CD4-positive, alpha-beta T cell (primary cell): ENCODE measurements at places on chromosomes 16 and 17. TPM values are rescaled to one million over a fixed set of nuclear protein-coding genes. Genes with fewer than 3 reads are reported as not detected.

- no peaks in the 10 kb centered on the region for H3K4me1 ChIP-seq
- peaks cover 5% of the 10 kb centered on the region for H3K27me3 ChIP-seq
- no peak overlapping the region for H3K27ac ChIP-seq
- no peak for DNase-seq
- H3K36me3 ChIP-seq, result no peaks in the 10 kb centered on the region
Measured at GRCh38 chr16:86598607-86599565, 20.5 kb downstream of the FOXL1 start.

- no peaks in the 10 kb centered on the region for H3K36me3 ChIP-seq
- H3K4me3 ChIP-seq, result no peak overlapping the region
- peaks cover 30% of the 10 kb centered on the region for H3K27me3 ChIP-seq
- H3K4me1 ChIP-seq, result no peaks in the 10 kb centered on the region
- no peak overlapping the region for H3K27ac ChIP-seq
- no peak for DNase-seq
Measured at GRCh38 chr17:5770441-5771270, 186.3 kb upstream of the NLRP1 start.

DNA sequence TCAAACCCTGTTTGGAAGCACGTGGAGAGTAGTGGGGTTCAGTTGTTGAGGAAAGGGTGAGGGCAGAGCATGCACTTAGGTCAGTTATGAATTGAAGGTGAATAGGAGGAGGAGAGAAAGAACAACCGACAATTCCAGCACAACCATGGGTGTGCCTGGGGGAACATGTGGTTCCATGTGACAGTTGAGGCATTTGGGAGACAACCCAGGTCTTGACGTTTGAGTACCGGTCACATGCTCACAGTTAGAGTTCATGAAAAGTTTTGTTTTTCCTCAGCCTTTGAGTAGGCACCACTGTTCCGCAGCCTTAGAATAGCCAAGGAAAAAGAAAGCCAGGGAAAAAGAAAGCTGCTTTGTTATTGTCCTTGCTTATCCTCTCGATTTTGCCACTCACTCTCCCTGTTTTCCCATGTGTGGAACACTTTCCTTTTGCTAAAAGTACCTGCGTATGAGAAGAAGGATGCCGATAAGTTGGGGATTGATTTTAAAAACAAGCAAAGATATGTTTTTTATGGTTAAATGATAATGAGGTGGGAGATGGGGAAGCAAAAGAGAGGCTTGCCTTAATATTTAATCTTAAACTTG lies 25.6 kb upstream of the ABCC11 start:
- H3K27me3 ChIP-seq, result no peaks in the 10 kb centered on the region
- no peak for DNase-seq
- no peak overlapping the region for H3K4me3 ChIP-seq

Gene NUDT21
- 96.6 TPM for total RNA-seq

DNA sequence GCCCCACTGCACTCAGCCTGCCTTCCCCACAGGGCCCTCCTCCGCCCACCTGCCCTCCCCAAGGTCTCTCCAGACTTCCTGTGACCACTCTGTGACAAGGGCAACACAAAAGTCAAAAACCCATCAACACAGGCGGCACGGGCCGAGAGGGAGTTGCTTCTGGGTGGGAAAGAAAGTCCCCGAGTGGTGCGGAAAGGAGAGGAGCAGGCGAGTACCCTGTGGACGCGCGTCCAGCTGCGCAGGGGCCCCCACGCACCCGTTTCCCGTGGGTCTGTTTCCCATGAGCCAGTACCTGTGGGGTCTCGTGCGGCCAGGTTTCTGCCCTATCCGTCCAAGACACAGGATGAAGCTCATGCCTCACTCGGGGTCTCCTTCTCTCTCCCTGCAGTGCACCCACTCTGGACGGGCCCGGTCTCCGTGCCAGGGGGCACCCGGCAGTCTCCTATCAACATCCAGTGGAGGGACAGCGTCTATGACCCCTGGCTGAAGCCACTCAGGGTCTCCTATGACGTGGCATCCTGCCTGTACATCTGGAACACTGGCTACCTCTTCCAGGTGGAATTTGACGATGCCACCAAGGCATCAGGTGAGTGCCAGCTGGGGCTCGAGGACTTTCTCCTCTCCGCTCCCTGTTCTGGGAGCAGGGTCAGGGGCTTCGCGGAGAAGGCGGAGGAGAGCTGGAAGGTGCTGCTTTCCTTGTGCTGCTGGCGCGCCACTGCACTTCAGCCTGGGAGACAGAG lies 12.2 kb downstream of the CD2BP2 start:
- no peak overlapping the region for H3K4me3 ChIP-seq
- no peak overlapping the region for H3K27ac ChIP-seq
- H3K36me3 ChIP-seq, result no peaks in the 10 kb centered on the region
- no peak for DNase-seq

DNA sequence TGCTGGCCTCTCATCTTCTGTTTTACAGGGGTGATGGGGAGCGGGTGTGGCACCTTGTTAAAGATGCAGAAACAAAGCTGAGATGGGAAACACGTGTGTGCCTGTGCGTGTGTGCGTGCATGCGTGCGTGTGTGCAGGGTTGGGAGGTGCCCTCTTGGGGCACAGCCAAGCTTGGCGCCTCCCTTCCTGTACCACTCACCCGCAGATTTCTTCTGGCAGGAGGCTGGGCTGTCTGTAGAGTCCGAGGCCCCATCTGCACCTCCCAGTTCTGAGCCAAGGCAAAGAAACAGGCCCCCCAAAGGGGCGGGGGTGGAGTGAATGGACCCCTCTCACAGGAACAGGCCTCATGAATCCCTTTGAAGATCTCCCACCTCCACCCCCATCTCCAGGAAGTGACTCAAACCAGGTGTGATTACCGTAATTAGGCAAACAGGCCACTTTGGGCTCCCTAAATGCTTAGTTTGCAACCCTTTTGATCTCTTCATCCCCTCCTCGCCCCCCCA lies 20.9 kb downstream of the TNS4 start:
- no peak overlapping the region for H3K4me3 ChIP-seq
- DNase-seq, result peak; percentile 96
- H3K36me3 ChIP-seq, result no peaks in the 10 kb centered on the region
- no peaks in the 10 kb centered on the region for H3K27me3 ChIP-seq
- H3K27ac ChIP-seq, result peak overlapping the region; percentile 57

DNA sequence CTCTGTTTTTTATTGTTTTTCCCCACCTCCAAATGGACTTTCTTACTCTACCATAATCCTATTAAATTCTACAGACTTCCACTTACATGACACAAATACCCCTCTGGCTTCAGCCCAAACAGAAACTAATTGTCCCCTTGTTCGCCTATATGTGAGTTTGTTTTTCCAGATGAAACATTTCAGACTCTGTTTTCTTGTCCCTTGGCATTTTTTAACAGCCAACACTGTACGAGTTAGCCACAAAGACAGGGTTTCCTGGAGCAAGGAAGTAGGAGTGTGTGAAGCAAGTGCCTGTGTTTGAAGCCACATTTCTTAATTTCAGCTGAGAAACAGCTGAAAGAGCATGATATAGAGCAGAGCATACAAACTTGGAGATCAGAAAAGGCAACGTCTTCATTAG lies 382.2 kb upstream of the CDH5 start:
- no peak for DNase-seq
- peaks cover 4% of the 10 kb centered on the region for H3K27me3 ChIP-seq
- H3K4me3 ChIP-seq, result no peak overlapping the region
